Stimulated activated naive CD8-positive, alpha-beta T cell treated with anti-CD3 and anti-CD28 coated beads, Interleukin-15, amount 100 ng/mL, for 72 hours (primary cell): ENCODE measurements at places on chromosomes 13 and 19.
A peak's percentile ranks its signal among the peaks of the same experiment; 100 is the strongest.

DNA sequence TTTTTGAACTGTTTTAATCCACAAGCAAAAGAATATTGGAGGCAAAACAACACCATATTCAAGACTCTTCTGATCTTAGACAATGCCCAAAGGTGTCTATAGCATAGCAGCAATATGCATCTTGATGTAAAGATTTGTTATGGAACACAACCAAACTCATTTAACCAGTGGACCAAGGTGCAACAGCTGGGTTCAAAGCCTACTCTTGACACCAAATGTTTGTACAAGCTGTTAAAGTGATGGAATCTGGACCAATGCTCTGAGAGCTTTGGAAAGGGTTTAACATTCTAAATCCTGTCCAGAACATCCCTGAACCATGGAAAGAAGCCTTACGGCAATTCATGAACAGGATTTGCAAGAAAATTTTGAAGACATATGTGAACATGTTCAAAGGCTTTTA lies 520.0 kb downstream of the GPC6 start:
- no peak for DNase-seq

- no peak for DNase-seq
Measured at GRCh38 chr13:44263751-44264620, 109.6 kb upstream of the SERP2 start.

DNA sequence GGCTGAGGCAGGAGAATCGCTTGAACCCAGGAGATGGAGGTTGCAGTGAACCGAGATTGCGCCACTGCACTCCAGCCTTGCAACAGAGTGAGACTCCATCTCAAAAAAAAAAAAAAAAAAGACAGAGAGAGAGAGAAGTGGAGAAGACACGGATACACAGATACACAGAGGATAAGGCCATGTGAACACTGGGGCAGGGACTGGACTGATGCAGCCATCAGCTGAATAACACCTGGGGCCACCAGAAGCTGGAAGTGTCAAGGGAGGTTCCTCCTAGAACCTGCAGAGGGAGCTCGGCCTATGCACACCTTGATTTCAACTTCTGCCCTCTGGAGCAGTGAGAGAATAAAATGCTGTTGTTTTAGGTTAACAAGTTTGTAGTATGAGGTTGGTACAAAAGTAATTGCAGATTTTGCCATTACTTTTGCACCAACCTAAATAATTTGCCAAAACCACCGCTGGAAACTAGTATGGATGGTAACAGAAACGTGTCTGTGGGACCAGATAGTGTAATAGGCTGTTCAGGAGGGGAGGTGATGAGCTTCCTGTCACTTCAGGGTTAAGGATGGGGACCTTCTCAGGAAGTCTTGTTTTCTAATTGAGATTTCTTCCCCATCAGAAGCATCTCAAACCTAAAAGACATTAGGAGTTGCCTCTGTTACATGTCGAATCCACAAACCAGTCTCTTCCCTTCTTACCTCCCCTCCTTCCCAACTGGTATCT lies 36.4 kb upstream of the IGSF23 start:
- peak; percentile 33 for DNase-seq

DNA sequence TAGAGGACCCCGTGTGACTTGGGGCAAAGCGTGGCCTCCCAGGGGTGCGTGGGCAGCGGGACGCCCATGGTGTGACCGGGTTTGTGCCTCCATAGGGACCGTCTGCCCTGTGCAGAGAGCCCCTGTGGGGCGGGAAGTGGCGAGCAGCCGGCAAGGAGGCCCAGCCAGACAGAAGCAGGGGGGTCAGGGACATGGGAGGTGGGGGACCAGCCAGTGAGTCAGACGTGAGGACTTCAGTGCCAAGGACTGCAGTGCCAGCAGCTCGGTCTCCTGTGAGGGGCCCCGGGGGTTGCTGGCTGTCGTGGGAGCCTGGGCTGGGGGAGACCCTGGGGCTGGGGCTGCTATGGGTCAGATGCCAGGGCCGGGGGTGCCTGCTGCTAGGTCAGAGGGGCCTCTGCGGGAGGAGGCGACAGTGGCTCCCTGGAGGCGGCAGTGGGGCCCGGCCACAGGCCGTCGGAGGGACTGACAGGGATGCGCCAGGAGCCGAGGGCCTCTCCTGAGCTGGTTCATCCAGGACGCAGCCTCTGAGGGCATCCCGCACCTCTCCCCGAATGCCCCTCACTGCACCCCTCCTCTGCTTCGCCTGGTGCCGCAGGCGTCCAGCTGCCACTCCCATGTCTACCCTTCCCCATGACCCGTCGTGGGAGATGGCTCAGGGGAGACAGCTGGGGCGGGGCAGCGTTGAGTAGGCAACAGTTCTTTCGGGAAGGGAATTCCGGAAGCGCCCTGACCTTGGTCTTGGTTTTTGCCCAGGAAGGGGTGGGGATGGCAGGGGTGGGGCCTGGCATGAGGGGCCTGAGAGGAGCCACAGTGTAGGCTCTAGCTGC lies 80.0 kb downstream of the KDM4B start:
- no peak for DNase-seq

- no peak for DNase-seq
Measured at GRCh38 chr13:94579063-94579462, 16.9 kb downstream of the TGDS start.

DNA sequence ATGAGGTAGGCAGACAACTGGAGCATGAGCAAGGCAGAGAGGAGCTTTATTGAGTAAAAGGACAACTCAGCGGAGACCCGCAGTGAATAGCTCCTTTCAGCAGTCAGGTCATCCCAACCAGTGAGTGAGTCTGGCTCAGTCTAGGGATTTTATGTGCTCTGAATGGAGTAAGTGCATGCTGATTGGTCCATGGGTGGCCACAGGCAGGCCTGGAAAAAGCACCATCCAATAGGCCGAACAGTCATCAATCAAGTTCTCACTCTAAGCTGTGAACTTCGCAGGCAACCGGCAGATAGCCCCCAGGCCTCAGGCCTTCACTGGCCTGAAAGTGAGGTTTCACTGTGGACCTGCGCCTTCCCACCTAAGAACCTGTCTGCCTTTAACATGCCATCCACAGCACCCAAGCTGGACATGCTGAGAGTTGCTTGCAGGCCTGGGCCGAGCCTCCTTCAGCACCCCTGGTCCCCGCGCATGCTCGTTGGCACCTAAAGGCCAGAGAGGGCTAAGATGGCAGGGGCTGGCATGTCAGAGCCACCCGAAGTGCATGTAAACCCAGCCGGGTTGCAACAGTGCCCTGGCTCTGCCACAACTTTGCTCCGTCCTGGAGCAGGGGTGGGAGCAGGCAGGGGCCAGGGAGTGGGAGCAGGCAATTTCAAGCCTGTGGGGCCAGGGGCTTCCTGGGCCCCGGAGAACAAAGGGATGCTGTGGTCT lies 698.7 kb downstream of the SLITRK1 start:
- no peak for DNase-seq
